H9 (cell line): ENCODE measurements at places on chromosomes 11 and 22. TPM values are rescaled to one million over a fixed set of nuclear protein-coding genes. Genes with fewer than 3 reads are reported as not detected.

- no peaks in the 10 kb centered on the region for H3K4me1 ChIP-seq
- no peaks in the 10 kb centered on the region for H3K36me3 ChIP-seq
- no peaks in the 10 kb centered on the region for H3K27me3 ChIP-seq
Measured at GRCh38 chr11:119810478-119811232, 81.7 kb upstream of the NECTIN1 start.

HOATZ gene
- not detected in 2 replicates for total RNA-seq

CARD18 gene
- not detected in 2 replicates for total RNA-seq

GRCh38 chr11:108852701-108853100, 187.8 kb downstream of the DDX10 start:
- no peak overlapping the region for H3K27ac ChIP-seq
- H3K4me1 ChIP-seq = no peaks in the 10 kb centered on the region
- no peak for DNase-seq
- no peaks in the 10 kb centered on the region for H3K36me3 ChIP-seq
- no peaks in the 10 kb centered on the region for H3K27me3 ChIP-seq
